ENCODE measurements at places on chromosomes 12 and 14.

- peak; percentile 3 for DNase-seq
Observed at GRCh38 chr12:40446385-40446784, 221.6 kb downstream of the LRRK2 start.

GRCh38 chr12:121465921-121466793 is 66.2 kb downstream of the RNF34 start:
- DNase-seq = no peak

- DNase-seq = no peak
Observed at GRCh38 chr12:65084579-65084978, 36.5 kb downstream of the WIF1 start.

- no peak for DNase-seq
Observed at GRCh38 chr12:117284140-117284539, 77.3 kb downstream of the NOS1 start.

GRCh38 chr14:101116065-101116464 is 212.5 kb upstream of the RTL1 start:
- DNase-seq = no peak

DNA sequence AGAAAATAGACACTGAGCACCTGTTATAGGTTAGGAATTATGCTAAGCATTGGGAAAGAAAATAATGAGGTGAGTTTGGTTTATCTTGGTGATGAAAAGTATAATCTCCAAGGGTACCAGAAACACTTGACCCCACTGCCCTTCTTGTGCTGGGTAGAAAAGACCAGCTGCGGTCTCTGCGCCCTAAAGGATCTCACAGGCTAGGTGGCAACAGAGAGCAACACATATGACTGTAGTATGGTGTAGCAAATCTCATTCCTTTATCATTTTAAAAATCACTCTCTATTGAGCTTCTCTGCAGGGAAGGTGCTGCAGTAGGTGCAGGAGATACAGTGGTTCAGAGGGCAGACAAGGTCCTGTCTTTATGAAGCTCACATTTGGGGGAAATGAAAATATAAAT is 26.1 kb downstream of the NRXN3 start:
- no peak for DNase-seq

DNA sequence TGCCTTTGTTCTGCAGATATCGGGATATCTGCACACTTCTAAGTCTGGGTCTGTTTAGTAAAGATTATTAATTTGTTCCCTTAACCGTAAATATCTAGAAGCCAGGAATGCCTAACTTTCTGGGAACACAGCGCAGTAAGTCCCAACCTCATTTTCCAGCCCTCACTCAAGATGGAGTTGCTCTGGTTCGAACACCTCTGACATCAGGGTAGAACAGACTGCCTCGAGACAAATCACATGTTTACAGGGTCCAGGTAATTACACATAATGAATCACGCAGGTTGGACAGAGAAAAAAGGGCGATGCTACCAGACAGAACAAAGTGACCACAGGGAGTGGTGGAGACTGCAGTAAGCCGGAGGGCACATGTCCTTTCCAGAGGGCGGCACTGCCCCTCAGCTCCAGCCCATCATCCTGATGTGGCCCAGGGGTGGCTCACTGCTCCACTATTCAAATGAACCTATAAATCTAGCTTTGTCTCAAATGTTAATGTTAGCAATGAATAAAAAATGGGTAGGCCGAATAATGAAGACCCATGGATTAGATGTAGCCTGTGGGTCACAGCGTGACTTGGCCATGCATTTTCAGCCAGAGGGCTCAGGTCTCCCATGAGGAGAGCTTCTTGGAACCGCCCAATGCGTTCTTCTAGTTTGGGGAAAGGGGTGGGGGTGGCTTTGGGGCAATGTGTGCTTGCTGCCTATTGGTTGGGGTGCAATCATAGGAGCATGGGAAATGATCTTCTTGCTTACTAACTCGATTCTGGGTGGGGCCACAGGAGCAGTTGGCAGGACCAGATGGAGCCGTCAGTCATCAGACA is 159.0 kb upstream of the SFSWAP start:
- DNase-seq = no peak

DNA sequence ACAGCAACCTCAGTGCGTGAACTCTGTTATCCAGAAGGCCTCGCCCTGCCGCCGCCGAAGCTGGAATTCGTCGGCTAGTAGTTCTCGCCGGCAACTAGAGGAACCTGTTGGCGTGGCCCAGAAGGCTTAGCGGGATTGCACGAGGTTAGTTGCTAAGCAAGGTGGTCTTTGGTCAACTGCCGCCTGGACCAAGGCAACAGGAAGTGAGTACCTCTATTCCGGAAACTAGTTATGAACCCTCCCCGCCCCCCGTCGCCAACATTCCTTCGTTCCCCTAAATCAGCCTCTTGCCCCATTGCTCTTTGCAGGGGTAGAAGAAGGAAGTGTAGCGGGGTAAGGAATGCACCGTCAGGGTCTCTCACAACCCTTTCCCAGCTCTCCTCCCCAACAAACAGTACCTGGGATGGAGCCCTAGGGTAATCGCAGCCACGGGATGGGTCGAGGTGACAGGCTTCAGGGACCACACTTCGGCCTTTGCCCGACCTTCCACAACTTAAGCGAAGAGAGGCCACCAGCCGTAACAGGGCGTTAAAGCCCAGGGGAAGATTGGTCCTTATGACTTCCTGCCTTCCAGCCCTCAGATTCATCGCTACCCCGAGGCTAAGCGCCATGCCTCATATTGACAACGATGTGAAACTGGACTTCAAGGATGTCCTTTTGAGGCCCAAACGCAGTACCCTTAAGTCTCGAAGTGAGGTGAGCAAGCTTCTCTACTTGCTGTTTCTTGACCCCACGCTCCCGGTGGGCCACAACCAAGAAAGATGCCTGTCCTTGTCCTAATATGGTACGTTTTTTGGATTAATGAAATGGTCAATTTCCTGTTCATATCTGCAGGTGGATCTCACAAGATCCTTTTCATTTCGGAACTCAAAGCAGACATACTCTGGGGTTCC is at the start of gene GMPR2:
GMPR2 (plus strand) TSS at position 285 of the 893 bp plus-strand sequence; CDS start at position 610, 325 bp downstream.
- DNase-seq = no peak

GRCh38 chr12:122406701-122407164 is 15.7 kb downstream of the CLIP1 start:
- DNase-seq = no peak

DNA sequence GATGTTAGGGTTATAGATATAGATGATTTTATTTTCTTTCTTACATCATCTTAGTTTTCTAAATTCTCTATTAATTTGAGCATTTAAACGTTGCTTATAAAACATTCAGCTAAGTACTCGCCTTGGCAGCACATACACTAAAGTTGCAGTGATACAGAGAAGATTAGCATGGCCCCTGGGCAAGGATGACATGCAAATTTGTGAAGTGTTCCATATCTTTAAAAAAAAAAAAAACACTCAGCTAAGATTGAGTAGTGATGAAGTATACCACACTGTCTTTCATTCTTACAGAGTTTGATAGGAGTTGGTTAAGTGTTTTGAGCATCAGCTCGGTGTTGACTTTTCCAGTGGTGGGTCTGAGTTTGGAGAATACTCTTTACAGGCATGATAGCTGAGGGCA is 72.3 kb downstream of the FRMD6 start:
- DNase-seq = no peak

GRCh38 chr12:39161465-39162085 is 256.2 kb upstream of the CPNE8 start:
- DNase-seq = no peak

DNA sequence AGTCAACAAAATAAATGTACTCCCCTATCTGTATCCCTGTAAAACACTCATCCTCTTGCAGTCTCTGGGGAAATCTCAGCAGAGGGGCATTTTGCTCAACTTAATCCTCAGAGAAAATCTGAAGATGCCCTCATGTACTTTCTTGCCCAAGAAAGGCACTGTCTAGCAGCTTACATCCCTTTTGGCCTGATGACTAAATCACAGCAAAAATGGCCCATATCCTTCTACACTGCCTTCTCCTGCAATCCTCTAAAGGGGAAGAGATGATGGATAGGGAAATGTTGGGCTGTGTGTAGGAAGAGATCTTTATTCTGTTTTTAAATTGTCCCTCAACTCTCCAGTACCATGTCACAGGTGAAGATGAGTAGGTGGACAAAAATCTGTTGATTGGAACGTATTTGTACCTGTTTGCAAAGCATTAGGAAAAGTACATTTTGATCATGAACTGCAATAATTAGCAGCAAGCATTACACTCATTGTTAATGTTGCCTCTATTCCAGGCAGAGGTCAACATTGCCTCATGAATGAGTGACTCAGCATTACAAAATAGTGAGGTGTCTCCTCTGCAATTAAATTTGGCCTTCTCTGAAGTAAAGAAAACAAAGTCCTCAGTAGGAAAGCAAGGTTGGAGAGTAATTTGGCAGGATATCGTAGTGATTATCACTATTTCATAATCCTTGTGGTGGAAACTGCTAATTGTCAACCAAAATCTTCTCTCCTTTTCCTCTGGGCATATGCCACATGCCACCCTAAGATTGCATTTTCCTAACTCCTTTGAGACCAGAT is 172.4 kb upstream of the CAND1 start:
- no peak for DNase-seq

GRCh38 chr14:101595349-101595748 is 34.1 kb downstream of the DIO3 start:
- no peak for DNase-seq

DNA sequence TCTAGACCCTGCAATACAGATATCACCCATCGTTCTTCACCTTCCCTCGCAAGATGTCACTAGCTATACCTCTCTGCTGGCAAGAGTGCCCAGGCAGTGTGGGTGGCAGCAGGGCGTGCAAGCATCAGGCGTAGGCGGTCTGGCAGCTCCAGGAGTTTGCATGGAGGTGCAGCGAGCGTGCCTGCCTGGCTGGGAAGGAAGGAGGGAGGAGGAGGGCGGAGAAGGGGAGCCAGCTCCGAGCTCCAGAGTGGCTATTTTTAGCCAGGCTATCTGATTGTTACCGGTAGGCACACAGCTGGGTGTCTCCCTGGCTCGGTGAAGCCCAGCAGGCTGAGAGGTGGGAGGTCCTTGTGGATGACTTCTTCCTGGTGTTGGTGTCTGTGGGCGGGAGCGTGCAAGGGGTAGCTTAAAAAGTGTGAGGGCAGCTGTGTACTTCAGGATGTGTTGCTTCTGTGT is 6.2 kb downstream of the FOXJ2 start:
- no peak for DNase-seq

GRCh38 chr12:96774496-96775256 is 132.4 kb upstream of the NEDD1 start:
- no peak for DNase-seq

GRCh38 chr12:700016-700415 is 36.8 kb upstream of the NINJ2 start:
- no peak for DNase-seq

DNA sequence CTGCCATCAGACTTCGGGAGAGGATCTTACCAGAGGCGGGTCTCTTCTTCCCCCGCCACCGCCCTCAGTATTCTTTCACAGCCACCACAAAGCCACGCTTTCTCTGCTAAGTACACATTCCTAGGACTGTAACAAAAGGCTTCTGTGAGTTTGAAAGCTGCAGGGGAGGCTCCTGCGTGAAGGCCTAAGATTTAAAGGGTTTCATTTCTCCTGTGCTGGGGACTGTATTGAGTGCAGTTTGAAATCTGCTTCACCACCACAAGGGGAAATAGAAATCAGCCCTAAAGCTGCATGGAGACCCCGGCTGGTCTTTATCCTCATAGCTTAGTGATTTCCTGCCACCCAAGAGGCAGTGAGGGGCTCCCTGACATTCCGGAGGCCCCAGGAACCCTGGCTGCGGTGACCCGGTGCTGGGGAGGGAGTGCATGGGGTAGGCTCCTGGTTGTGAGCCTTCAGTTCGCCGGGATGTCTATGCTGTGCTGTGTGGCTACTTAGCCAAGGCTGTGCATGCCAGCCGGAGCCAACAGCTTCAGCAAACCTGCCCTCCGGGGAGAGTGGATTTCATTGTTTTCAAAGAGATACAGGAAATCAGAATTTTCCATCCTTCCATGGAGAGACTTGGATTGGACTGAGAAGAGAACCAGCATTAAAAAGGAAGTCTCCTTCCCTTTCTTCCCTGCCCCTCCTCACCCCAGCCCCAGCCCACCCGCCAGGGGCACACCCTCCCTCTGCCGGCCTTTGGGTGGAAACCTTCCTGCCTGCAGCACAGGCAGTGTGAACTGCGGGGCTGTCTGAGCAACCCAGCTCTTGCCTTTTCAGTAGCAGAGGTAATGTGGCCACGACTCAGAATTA is 163.3 kb downstream of the ETV6 start:
- no peak for DNase-seq

DNA sequence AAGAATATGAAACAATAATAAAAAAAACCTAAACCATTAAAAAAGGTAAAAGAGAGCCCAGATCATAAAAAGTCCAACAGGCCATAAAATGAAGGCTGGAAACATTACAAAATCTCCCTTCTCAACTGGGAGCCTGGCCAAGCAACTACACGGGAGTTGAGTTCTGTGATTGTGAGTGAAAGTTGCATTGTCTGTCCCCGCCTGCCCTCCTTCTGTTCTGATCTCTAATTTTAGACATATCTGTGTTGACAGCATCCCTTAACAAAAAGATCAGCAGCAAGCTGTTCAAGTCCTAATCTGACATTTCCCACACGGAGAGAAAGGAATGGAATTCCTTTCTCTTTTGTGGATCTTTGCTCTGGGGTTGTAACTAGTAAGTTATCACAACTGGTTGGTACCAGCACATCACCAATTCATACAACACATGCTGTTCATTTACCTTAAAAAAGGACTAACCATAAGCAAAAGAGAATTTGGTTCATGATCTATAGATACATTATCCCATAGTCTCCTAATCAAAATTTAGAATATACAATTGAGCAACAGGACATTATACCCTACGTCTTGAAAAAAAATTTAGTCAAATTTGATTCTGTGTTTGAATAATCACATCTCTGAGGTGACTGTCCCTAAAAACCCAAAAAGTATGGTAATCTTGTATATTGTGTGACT is 205.1 kb upstream of the GZMB start:
- DNase-seq = no peak

DNA sequence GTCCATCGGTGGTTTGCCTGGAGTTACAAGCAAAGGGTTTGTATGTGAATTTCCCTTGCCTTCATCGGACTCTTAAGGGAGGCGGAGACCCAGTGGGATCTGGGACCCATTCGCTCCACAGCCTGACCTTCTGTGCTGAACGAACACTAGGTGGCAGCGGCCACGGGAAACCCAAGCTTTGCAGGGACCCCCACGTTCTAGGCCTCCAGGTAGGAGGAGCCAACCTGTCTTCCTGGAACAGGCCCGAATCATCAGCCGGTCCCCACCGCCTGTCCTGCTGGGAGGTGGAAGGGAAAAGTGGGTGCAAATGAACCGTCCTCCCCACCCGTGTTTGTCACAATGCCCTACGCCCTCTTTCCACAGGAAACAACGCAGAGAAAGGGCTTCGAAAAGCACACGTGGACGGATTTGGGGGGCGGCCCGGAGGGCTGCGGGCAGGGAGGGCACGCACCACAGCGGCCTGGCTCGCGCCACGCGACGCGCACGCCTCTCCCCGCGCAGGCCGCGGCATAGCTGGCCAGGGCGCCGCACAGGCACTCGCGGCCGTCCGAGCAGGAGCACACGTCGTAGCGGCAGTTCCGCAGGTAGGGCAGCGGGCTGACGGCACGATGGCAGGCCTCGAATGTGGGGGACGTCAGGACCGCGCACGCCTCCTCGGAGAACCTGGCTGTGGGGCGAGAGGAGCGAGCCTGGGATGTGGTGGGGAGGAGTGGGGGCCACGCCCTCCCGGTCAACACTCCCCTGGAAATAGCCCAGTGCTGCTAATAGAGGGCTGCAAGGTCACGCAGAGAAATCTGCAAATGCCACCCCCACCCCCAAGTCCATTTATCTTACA is 67.8 kb downstream of the VWF start:
- no peak for DNase-seq

Measured in right lung (tissue), 10 donors.